Left lobe of liver (tissue), 2 donors: ENCODE measurements at places on chromosomes 12 and 14. TPM values are rescaled to one million over a fixed set of nuclear protein-coding genes. Genes with fewer than 3 reads are reported as not detected.

PRIMA1 gene
- 0.30 TPM for total RNA-seq

OTUB2 gene
- total RNA-seq, result 1.1 TPM

PIWIL1 gene
- total RNA-seq, result not detected

ZC3H10 gene
- 4.6 TPM for total RNA-seq
